Activated T-helper 17 cell treated with anti-CD3 and anti-CD28 coated beads, Interleukin-2, amount 50 U/mL, for 72 hours (primary cell): ENCODE measurements at places on chromosomes 1 and 21. TPM values are rescaled to one million over a fixed set of nuclear protein-coding genes. Genes with fewer than 3 reads are reported as not detected.

CTPS1 gene
- 102 TPM for total RNA-seq

CENPF gene
- total RNA-seq, result 79.4 TPM

PSMB2 gene
- total RNA-seq, result 102 TPM

SPRR2G gene
- total RNA-seq, result not detected

ALDH4A1 gene
- total RNA-seq, result 3.5 TPM

MAP3K21 gene
- total RNA-seq, result 7.3 TPM

AMY1A gene
- total RNA-seq, result not detected

BGLAP gene
- 6.8 TPM for total RNA-seq

RGS7 gene
- not detected for total RNA-seq

GUCA2B gene
- total RNA-seq, result not detected

SSU72 gene
- 75.6 TPM for total RNA-seq

OR2L5 gene
- 0.09 TPM for total RNA-seq

SLC26A9 gene
- not detected for total RNA-seq

CELA2B gene
- not detected for total RNA-seq

IGSF3 gene
- 2.1 TPM for total RNA-seq

FMO5 gene
- total RNA-seq, result 0.61 TPM

SPRR5 gene
- total RNA-seq, result not detected

FCRL2 gene
- total RNA-seq, result not detected

KIFAP3 gene
- total RNA-seq, result 32.6 TPM

STUM gene
- not detected for total RNA-seq

C1QA gene
- not detected for total RNA-seq

ZNF683 gene
- not detected for total RNA-seq

KRTAP10-1 gene
- total RNA-seq, result not detected

PLXNA2 gene
- not detected for total RNA-seq

RRP1 gene
- 33.3 TPM for total RNA-seq

KRTAP13-3 gene
- total RNA-seq, result not detected

CRNN gene
- total RNA-seq, result not detected

ANGPTL1 gene
- not detected for total RNA-seq

CLIC6 gene
- total RNA-seq, result 0.13 TPM

MACO1 gene
- 18.8 TPM for total RNA-seq

PRDM16 gene
- not detected for total RNA-seq

RGS13 gene
- not detected for total RNA-seq

CPLANE2 gene
- 7.5 TPM for total RNA-seq
